ENCODE measurements at places on chromosomes 4 and X.
A peak's percentile ranks its signal among the peaks of the same experiment; 100 is the strongest.

- no peak for DNase-seq
Observed at GRCh38 chr4:176422511-176422910, 102.7 kb downstream of the SPCS3 start.

DNA sequence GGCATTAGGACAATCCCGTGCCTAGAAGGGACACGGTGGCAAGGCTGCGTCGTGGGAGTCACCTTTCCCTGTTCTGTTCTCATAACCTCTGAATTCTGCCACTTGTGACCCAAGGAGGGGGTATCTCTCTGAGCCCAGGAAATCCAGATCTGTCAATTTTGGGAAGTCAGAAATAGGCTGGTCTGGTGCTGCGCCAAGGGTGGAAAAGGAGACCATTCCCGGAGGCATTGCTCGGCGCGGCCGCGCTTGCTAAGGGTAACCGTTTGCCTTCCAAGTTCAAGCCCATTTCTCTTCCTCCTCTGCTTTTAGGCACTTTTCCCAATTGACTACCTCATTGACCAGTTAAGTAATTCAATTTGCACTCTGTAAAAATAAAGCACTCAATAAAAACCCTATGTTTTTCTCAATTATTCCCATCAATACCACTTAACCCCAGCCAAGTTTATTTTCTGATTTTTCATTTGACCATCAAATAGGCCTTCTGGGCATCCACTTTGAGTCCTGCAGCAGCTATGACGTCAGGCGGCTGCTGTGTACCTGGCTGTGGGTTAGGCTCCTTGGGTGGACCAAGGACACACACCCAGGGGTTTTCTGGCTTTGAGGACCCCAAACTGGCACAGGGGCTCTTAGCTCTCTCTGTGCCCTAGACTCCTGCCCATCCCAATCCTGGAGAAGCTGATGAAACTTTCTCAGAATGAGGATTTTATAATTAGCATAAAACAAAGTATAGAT, 12.5 kb downstream of the SORCS2 start:
- no peak for DNase-seq

- DNase-seq, result no peak
Observed at GRCh38 chrX:81308086-81308829, 106.4 kb downstream of the SH3BGRL start.

GRCh38 chrX:106899841-106900240, 3.3 kb downstream of the RIPPLY1 start:
- DNase-seq, result no peak

GRCh38 chr4:74768857-74769525, 25.3 kb downstream of the BTC start:
- DNase-seq, result no peak

DNA sequence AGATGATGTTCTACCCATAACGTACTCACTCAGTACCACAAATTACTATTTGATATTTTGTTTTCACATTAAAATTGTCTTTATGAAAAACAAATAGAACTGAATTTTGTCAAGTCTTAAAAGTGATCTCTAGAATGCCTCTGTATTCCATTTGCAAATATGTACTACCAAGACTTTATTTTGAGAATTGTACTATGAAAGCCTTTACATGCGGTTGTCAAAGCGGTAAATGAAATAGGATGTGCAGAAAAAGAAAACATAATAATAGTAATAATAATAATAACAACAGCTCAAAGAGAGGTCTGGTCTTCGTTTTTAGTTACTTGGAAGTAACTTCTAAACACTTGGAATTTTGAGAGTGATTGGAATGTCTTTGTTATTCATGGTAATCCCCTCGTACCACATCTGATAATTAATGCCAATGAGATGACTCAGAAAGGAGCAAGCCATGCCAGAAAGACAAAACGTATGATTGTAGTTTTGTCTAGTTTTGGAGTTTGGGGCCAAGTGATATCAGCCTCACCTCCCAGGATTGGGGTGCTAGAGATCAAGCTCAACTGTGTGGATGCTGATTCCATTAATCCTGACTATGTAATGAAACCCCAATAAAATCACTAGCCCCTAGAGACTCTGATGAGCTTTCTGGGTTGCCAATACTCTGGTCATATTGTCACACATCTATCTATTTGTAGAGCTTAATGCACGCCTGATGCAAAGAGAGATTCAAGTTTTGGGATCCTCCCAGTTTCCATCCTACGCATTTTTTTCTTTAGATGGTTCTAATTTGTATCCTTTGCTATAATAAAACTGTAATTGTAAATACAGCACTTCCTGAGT, 20.2 kb upstream of the CTSO start:
- no peak for DNase-seq

DNA sequence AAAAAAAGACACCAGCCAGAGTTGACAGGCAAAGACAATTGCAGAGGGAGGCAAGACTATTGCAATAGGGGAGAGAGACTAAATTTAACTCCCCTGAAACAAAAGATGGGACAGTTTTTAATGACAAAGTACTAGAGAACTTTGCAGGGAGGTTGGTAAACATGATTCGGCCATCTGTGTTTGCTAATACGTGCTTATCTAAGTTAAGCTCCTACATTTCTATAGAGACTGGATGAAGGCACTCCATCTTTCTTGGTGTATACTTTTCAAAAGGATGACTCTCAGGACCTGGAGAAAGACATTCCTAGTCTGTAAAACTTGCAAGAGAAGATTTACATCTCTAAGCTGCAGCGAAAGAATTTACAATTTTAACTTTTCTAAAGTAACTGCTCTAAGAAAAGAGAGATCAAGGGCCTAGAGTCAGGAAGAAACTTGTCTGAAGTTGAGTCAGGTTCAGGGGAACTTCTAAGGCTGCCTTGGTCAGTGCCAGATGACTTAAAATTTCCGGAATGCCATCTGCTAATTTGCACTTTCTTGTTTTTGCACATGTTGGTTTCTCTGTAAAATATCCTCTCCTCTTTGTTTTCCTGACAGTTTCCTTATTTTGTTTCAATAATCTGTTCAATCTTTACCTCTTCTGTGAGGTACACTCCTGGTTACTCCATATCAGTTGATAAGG, 10.6 kb downstream of the ADAM29 start:
- no peak for DNase-seq

- no peak for DNase-seq
Observed at GRCh38 chr4:7792616-7793015, 147.0 kb downstream of the AFAP1 start.

GRCh38 chr4:119678761-119679160, 50.2 kb upstream of the PDE5A start:
- DNase-seq, result no peak

DNA sequence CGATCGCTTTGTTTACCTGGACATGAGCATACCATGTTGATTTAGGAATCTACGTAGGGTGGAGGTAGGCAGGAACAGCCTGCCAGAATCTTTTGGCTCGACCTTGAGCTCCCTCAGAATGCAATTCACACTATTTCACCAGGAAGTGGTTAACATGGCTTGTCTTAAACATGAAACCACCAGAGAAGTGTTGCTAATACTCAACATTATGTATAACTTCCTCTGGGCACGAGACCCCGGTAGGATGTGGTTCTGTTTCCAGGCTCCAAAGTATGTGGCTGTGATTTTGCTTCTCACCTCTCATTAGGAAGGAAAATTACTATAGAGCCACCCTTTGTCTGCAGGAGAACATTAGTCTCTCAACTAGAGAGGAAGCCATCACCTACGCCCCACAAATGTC, 59.0 kb upstream of the VCX3B start:
- no peak for DNase-seq

- DNase-seq, result no peak
Observed at GRCh38 chr4:158807691-158808090, 38.9 kb downstream of the FNIP2 start.

DNA sequence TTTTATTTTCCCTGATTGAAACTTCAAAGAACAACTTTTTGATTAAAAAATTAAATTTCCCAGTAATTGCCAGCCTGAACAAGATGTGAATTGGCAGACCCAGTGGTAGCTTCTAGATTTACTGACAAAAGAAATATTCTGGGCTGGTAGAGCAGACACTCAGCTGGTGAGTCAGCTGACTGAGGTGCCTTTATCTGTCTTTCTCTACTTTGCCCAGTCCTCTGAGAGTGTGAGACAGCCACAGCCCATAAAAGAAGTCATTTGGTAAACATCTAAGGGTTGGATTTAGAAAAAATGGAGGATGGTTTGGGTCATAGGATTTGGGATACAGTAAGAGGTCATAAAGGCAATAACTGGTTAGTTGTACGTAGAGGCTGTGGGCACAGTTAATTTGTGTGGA, 54.5 kb downstream of the CCSER1 start:
- no peak for DNase-seq

- no peak for DNase-seq
Observed at GRCh38 chrX:55695227-55696018, 22.1 kb upstream of the RRAGB start.

GRCh38 chr4:183397741-183398297, 46.6 kb upstream of the CDKN2AIP start:
- no peak for DNase-seq

DNA sequence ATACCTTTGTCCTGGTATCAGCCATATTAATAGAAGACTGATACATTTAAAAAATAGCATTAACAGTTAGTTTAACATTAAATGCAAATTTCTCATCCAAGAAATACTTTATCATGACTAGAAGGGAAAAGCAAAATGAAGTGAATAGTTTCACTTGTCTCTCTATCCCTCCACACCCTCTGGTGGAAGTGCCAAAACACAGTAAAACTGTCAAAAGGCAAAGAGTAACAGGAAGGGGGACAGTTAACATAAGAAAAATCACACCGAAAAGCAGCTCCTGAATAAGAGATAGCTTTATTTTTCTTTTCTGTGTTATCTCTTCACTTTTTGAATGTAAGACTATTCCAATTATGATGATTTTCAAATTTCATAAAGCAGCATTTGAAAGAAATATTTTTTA, 187.2 kb downstream of the FBXW7 start:
- DNase-seq, result no peak

DNA sequence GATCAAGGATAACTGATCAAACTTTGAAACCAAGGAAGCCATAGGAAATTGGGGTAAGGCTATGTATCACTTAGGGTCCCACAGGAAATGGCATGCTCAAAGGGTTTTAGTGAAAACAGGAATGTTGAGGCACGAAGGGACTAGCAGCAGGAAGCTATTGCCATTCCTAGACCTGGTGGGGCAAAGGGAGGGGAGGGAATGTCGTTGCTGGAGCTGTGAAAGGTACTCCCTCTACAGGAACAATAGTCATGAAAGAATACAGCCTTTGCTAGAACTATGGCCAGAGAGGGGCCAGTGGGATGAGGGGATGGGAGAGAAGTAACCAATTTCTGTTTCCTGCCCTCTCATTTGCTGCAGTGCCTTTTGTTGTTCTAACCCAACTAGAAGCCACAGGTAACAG, 11.9 kb downstream of the REPS2 start:
- DNase-seq, result no peak

- no peak for DNase-seq
Observed at GRCh38 chr4:38788317-38788716, 5.5 kb upstream of the TLR10 start.

DNA sequence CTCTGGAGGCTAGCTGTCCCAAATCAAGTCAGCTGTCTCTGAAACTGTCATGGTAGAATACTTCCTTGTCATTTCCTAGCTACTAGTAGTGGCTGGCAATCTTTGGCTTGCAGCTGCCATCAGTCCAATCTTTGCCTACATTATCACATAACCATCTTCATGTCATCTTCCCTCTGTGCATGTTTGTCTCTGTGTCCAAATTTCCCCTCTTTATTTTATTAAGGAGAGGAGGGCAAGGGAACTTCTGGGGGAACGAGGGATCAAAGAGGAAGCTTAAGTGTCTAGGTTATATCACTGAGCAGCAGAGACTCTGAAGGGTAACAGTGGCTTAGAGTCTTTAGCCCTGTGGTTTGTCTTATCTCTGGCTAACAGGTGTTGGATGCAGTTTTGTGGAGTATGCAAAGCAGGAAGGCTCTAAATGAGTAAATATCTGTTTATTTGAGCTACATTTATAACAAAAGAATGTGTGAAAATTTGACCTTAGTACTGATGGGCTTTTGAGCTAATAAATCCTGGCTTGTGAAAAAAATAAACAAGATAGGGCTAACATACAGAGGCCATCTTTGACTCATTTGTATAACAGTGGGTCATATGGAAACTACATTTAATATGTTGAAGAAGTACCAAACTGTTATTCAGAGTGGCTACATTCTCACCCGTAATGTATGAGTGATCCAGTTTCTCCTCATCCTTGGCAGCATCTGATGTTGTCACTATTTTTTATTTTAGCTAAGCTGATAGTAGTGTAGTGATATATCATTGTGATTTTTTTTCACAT, 49.4 kb upstream of the ENOX2 start:
- DNase-seq, result no peak

GRCh38 chrX:35444671-35445355, 353.3 kb upstream of the MAGEB16 start:
- no peak for DNase-seq

GRCh38 chr4:183161630-183162029, 62.6 kb downstream of the WWC2 start:
- DNase-seq, result no peak

DNA sequence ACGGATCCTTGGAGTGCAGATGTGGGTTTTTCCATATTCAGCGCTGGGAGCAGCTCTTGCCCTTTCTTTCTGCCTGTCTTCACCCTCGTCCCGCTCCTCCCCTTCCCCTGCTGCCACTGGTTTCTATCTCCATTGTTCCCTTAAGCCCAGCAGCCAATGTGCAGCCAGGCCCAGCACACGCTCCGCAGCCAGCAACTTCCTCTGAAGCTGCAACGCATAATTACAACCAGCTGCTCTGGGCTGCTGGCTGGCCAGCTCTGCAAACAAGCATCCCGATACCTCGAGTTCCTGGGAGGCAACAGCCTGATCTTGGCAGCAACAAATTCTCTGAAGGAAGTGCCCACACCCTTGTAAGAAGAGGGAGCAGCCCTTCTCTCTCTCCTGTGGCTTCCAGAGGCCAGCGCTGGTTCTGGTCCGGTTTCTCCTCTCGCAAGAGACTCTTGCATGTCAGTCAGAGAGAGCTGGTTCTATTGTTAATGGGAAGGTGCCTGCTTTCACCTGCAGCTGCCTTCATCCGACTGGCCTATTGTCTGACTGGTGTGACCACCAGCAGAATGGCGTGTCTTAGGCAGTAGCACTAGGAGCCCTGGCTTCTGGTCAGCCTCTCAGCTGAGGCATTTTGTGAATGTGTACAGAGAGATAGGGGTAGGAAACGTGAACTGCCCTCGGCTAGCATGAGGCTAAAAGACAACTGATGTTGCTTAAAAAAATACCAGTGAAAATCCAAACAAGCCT, 83.8 kb upstream of the MAML3 start:
- peak; percentile 83 for DNase-seq

DNA sequence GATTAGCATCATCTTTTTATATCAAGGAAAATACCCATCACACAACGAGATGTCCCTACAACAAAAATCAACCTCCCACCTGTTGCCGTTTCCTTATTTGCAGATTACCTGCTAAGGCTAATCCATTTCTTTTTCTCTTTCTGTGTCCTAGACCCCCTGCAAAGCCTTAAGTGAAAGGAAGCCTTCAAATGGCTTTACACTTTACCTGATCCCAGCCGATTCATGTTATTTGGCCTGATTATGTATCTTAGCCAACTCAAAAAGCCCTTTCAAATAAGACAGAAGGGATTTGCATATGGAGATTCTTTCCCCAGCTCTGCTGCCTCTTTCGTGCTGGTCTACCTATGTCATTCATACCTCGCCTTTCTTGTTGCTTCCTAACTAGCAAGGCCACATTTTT, 14.4 kb downstream of the ABCG2 start:
- no peak for DNase-seq

Data from muscle of back (tissue), 13 donors.